Activated naive CD8-positive, alpha-beta T cell treated with anti-CD3 and anti-CD28 coated beads, Interleukin-2, amount 10 ng/mL, durations not matched to agents 7 days and 5 days (primary cell): ENCODE measurements at places on chromosomes 2 and 18. TPM values are rescaled to one million over a fixed set of nuclear protein-coding genes. Genes with fewer than 3 reads are reported as not detected.
A peak's percentile ranks its signal among the peaks of the same experiment; 100 is the strongest.

- no peak for DNase-seq
- no peak overlapping the region for H3K27ac ChIP-seq
- H3K4me3 ChIP-seq, result no peak overlapping the region
- no peaks in the 10 kb centered on the region for H3K4me1 ChIP-seq
- peaks cover 3% of the 10 kb centered on the region for H3K27me3 ChIP-seq
These were observed 164.4 kb downstream of the SOCS6 start for GRCh38 chr18:70453058-70453775.

- H3K27me3 ChIP-seq, result no peaks in the 10 kb centered on the region
- peak overlapping the region; percentile 89 for H3K27ac ChIP-seq
- H3K4me1 ChIP-seq, result peaks cover 41% of the 10 kb centered on the region
- H3K4me3 ChIP-seq, result peak overlapping the region; percentile 97
- no peak for DNase-seq
These were observed 721 bp downstream of the ADAM17 start for GRCh38 chr2:9554921-9555296.

GRCh38 chr2:213020268-213020667 lies 131.1 kb downstream of the IKZF2 start:
- H3K4me3 ChIP-seq, result no peak overlapping the region
- no peaks in the 10 kb centered on the region for H3K27me3 ChIP-seq
- H3K4me1 ChIP-seq, result peaks cover 31% of the 10 kb centered on the region
- peaks cover 24% of the 10 kb centered on the region for H3K36me3 ChIP-seq

GRCh38 chr2:25109822-25110221 lies 58.6 kb downstream of the POMC start:
- no peak for DNase-seq
- H3K27ac ChIP-seq, result no peak overlapping the region
- no peak overlapping the region for H3K4me3 ChIP-seq

DNA sequence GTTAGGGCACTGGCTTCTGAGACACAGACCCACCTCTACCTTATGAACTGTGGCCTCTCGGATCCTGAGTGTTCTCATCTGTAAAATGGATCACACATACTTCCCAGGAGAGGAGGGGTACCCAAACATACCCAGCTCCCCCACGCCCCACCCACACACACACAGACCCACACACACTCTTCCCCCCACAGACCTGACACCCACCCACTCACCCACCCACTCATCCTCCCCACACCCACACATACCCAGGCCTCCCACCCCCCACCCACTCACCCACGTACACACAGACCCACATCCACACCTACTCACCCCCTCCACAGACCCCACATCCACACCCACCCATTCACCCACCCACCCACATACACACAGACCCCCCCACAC lies 24.3 kb upstream of the SEMA4C start:
- no peak overlapping the region for H3K4me3 ChIP-seq
- H3K36me3 ChIP-seq, result no peaks in the 10 kb centered on the region
- no peak overlapping the region for H3K27ac ChIP-seq
- DNase-seq, result no peak

GRCh38 chr2:8036366-8036765 lies 645.5 kb upstream of the ID2 start:
- DNase-seq, result no peak
- peaks cover 6% of the 10 kb centered on the region for H3K27me3 ChIP-seq
- H3K4me1 ChIP-seq, result no peaks in the 10 kb centered on the region

GRCh38 chr18:58862851-58863538 lies 1.7 kb upstream of the ZNF532 start:
- no peak for DNase-seq
- peaks cover 71% of the 10 kb centered on the region for H3K27me3 ChIP-seq
- peaks cover 5% of the 10 kb centered on the region for H3K4me1 ChIP-seq
- no peaks in the 10 kb centered on the region for H3K36me3 ChIP-seq

DNA sequence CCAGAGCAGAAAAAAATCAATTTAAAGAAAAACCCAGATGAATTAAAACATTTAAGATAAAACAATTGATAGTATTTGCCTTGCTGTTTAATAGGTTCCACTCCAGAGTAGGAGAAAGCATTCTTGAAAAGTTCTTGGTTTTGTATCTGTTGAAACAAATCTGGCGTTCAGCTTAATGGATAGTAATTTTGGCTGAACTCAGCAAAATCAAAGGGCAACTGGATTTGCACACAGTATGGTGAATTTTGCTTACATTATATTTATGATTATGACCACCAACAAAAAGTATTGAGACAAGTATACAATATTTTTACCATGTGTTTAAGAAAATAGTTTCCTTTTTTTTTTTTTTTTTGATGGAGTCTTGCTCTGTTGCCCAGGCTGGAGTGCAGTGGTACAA lies 34.0 kb downstream of the SLC4A10 start:
- H3K27ac ChIP-seq, result no peak overlapping the region
- peaks cover 10% of the 10 kb centered on the region for H3K27me3 ChIP-seq
- H3K36me3 ChIP-seq, result no peaks in the 10 kb centered on the region
- H3K4me1 ChIP-seq, result no peaks in the 10 kb centered on the region
- DNase-seq, result no peak
- no peak overlapping the region for H3K4me3 ChIP-seq

DNA sequence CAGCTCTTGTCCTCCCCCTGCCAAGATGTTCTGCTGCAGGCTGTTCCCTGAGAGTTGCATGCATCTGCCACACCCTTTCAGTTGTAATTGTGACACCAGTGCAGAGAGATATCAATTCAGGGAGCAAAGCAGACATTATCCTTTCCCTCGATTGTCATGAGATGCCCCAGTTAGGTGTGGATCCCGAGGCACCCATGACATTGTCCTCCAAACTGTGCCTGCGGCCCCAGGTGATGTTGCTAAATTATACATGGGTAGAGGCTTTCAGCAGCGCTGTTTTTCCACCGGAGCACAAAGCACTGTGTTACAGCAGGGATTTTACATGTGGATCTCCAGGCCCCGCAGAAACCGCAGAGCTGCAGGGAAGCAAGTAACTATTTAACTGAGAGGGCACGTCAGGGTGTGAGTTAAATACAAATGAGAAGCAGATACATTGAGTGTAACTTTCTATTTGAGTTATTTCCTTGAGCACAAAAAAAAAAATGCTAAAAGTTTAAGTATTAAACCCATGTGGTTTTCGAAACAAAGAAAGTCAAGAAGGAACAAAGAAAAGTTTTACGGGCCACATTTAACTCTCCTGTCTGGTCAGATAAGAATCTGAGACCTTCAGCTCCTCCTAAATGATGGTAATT lies 90.3 kb upstream of the BCL2L11 start:
- peaks cover 12% of the 10 kb centered on the region for H3K27me3 ChIP-seq
- H3K4me1 ChIP-seq, result no peaks in the 10 kb centered on the region
- H3K4me3 ChIP-seq, result no peak overlapping the region
- H3K36me3 ChIP-seq, result no peaks in the 10 kb centered on the region
- no peak for DNase-seq

GRCh38 chr2:157735532-157735931 lies 106.9 kb upstream of the ACVR1C start:
- no peaks in the 10 kb centered on the region for H3K27me3 ChIP-seq
- peaks cover 5% of the 10 kb centered on the region for H3K4me1 ChIP-seq
- DNase-seq, result no peak
- no peak overlapping the region for H3K4me3 ChIP-seq

DNA sequence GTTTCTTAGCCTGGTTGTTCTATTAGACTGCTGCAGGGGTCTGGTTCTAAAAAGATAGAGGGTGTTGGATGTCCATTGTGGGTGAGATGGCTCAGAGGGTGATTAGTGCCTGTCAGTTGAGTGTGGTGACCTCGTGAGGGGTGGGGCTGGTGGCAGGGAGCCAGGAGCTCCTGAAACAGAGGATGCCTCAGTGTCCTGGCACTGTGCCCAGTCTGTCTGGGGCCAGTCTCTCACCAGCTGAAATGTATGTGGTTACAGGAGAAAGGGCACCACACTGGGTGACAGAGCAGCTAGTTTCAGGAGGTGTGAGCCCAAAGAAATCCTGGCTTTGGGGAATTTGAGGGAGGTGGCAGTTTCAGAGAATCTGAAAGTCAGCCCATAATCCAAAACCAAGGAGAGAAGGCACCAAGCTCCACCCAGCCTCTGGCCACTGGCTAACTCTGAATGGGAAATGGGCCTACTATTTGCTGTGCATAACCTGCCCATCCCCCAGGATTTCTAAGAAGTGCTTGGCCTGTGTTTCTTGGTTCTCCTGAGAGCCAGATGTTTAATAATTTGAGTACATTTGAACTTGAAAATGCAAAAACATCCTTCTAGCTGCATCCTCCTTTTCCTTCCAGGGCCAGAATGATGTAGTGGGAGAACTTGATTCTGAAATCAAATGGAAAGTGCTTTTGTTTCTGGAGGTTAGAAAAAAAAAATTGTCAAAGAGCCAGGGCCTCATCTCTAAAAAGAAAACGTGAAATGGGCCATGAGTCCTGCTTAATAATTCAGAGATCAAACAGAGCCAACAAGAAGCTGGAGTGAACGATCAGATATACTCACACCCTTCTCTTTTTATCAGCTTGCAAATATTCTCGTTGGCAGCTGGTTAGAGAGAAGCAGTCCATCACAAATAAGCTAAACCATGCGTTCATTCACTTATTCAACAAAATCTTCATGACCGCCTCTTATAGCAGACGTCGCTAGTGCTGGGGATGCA lies 92.3 kb downstream of the B3GNT2 start:
- DNase-seq, result no peak
- H3K4me1 ChIP-seq, result peaks cover 15% of the 10 kb centered on the region
- peak overlapping the region; percentile 22 for H3K4me3 ChIP-seq
- peak overlapping the region; percentile 70 for H3K27ac ChIP-seq
- no peaks in the 10 kb centered on the region for H3K27me3 ChIP-seq
- H3K36me3 ChIP-seq, result peaks cover 10% of the 10 kb centered on the region

GRCh38 chr2:132814651-132815050 lies 144.6 kb upstream of the LYPD1 start:
- H3K36me3 ChIP-seq, result no peaks in the 10 kb centered on the region
- DNase-seq, result no peak
- no peak overlapping the region for H3K4me3 ChIP-seq

GRCh38 chr18:31648966-31649429 lies 35.4 kb downstream of the B4GALT6 start:
- no peaks in the 10 kb centered on the region for H3K36me3 ChIP-seq
- peaks cover 18% of the 10 kb centered on the region for H3K4me1 ChIP-seq
- no peak overlapping the region for H3K4me3 ChIP-seq
- peaks cover 26% of the 10 kb centered on the region for H3K27me3 ChIP-seq

- H3K27ac ChIP-seq, result no peak overlapping the region
- peaks cover 23% of the 10 kb centered on the region for H3K36me3 ChIP-seq
- H3K4me3 ChIP-seq, result no peak overlapping the region
- no peaks in the 10 kb centered on the region for H3K27me3 ChIP-seq
- H3K4me1 ChIP-seq, result peaks cover 3% of the 10 kb centered on the region
These were observed 22.7 kb upstream of the NFU1 start for GRCh38 chr2:69459936-69460335.

LYG2 gene
- not detected for total RNA-seq

PID1 gene
- total RNA-seq, result 0.11 TPM

UGT1A4 gene
- total RNA-seq, result not detected

ZNF521 gene
- not detected for total RNA-seq

ITGA4 gene
- 227 TPM for total RNA-seq
